ENCODE measurements at places on chromosomes 1 and 21.

GRCh38 chr1:150259217-150259616, 1.6 kb downstream of the CA14 start:
- DNase-seq: no peak

- DNase-seq: no peak
Measured at GRCh38 chr1:204983136-204983535, 59.9 kb upstream of the CNTN2 start.

- peak; percentile 49 for DNase-seq
Measured at GRCh38 chr1:205751036-205751651, 1.2 kb upstream of the NUCKS1 start.

GRCh38 chr1:11925938-11926292, 312 bp downstream of the KIAA2013 start:
- DNase-seq: no peak

DNA sequence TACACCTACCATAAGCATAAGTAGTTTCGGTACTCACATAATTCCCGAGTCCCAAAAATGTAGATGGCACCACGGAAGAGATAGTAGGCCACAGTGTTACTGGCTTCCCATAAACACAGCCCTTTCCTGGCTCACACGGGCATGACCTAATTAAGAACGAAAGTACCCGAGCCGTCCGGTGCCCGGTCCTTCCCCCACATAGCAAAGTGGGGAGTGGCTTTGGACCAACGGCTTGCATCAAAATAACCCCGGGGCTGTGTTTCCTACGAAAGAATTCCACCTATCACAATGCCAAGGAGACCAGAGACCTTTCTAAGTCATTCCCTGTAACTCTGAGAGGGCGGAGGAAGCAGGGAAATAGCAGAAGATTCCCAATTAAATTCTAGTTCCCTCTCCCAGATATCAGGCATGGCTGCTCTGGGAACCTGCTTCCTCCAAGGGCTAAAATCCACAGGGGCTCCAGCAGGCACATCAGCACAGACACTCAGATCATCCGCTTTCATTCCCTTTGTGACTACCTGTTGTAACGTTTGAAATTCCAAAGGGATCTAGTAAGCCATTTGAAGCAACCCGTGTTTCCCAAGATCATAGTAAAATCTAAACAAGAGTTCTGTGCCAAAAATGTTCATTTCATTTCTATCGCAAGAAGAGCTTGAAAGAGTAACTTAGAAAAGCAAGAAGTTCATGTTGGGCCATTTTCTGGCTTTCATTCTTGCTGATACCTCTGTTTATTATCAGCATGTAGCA, at the start of gene TMPRSS3:
Gene TMPRSS3 (minus strand): TSS at position 148 of the 747 bp plus-strand sequence. CDS start 635 bp downstream, outside the sequence.
- no peak for DNase-seq

GRCh38 chr1:165577707-165578106, 33.9 kb downstream of the LRRC52 start:
- DNase-seq: no peak

DNA sequence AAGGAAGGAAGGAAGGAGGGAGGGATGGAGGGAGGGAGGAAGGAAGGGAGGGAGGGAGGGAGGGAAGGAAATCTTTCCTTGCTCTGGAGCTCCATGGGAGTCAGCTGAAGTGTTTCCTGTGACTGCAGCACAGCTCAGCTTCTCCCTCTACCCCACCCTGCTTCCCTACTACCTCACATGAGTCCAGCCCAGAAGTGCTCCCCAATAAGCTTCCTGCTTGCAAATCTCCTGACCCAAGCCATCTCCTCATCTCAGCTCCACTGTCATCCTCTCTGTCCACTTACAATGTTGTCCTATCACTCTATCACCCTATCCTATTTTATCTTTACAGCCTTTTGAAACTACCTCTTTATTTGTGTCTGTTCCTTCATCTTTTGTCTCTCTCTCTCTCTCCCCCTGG, 52.9 kb upstream of the SSBP3 start:
- no peak for DNase-seq

- DNase-seq: no peak
Measured at GRCh38 chr21:33080376-33080775, 10.4 kb downstream of the OLIG1 start.

DNA sequence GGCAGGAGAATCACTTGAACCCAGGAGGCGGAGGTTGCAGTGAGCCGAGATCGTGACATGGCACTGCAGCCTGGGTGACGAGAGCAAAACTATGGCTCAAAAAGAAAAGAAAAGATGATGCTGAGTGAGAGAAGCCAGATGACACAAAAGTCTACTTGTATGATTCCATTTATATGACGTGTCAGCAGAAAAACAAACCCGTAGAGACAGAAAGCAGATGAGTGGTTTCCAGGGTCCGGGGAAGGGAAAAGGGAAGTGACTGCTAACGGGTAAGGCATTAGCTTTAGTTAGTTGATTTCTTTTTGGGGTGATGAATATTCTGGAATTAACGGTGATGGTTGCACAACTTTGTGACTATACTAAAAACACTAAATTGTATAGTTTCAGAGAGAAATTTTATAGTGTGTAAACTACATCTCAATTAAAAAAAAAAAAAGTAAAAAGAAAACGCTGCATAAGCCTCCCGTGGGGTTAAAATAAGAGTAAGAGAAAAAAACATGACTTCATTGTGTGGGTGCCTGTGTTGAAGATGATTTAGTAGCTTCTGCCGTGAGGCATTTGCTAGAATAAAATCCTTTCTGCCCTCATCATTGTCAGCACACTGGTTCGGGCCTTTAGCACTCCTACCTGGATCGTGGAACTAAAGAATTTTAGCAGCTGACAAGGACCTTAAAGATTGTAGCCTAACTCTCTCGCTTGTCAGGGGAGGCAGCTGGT, 24.7 kb upstream of the ATP5PO start:
- DNase-seq: peak; percentile 54

DNA sequence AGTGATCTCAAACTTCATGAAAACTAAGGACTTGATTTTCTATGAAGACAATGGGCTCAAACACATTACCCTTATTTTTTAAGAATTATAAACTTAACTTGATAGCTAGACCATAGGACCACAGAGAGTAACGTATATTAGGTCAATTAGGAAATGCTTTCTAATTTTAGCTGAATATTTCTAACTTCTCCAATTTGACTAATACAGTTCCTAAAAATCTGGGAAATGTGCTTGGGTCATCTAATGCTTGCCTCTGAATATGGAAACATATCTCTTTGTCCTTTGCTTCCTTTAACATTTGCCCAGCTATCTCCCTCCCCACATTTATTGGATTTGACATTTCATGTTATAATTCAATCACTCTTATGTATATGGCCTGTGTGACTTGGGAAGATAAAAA, 141.4 kb downstream of the LHX8 start:
- no peak for DNase-seq

GRCh38 chr1:150789396-150789795, 18.7 kb downstream of the CTSK start:
- no peak for DNase-seq

- peak; percentile 69 for DNase-seq
Measured at GRCh38 chr1:225882694-225883615, 775 bp upstream of the TMEM63A start.

GRCh38 chr1:184696403-184696802, 58.3 kb downstream of the EDEM3 start:
- DNase-seq: no peak

GRCh38 chr1:66767626-66768025, 15.4 kb downstream of the DYNLT5 start:
- no peak for DNase-seq

- DNase-seq: peak; percentile 64
Measured at GRCh38 chr1:209076688-209077087, 506.8 kb upstream of the CAMK1G start.

DNA sequence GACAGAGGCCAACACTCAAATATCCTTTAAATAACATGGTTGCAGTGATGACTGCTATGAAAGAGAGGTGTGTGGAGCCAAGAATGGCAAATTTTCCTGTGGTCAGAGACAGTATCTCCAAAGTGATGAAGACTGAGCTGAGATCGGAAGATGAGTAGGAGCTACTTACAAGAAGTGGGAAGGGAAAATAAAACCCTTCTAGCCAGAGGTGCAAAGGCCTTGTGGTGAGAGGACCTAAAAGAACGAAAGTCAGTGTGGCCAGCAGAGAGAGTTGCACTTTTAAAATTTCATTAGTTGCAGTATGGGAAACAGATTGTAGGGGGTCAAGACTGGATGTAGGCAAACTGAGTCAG, 17.8 kb downstream of the SLAMF7 start:
- no peak for DNase-seq

GRCh38 chr1:158149577-158150269, 31.0 kb upstream of the CD1D start:
- peak; percentile 98 for DNase-seq

- no peak for DNase-seq
Measured at GRCh38 chr1:212260557-212261355, 24.5 kb upstream of the PPP2R5A start.

DNA sequence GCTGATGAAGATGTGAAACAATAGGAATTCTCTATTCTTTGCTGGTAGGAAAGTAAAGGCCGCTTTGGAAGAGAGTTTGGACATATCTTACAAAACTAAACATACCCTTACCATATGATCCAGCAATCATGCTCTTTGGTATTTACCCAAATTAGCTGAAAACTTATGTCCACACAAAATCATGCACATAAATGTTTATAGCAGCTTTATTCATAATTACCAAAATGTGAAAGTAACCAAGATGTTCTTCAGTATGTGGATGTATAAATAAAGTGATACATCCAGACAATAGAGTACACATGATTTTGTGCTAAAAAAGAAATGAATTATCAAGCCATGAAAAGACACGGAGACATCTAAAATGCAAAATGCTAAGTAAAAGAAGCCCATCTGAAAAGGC, 98.7 kb upstream of the SLC35F3 start:
- no peak for DNase-seq

GRCh38 chr1:190169311-190170067, 308.2 kb downstream of the BRINP3 start:
- peak; percentile 72 for DNase-seq

DNA sequence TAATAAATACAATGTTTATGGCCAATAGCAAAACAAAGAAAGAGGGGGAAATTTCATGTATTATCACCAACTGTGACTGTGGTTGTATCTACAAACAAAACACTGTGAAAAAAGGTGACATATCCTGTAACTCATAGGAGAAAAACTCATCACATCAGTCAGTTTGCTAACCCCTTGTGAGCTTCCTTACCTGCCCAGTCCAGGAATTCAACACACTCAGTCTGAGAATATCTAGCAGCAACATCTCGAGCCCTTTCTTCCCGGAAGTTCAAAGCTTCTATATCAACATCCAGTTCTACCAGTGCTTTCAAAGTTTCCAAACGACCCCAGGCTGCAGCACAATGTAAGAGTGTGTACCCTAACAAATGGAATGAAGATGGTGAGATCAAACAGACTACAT, 11.5 kb downstream of the TEX50 start:
- DNase-seq: no peak

- DNase-seq: no peak
Measured at GRCh38 chr1:235566084-235566483, 61.8 kb upstream of the B3GALNT2 start.

DNA sequence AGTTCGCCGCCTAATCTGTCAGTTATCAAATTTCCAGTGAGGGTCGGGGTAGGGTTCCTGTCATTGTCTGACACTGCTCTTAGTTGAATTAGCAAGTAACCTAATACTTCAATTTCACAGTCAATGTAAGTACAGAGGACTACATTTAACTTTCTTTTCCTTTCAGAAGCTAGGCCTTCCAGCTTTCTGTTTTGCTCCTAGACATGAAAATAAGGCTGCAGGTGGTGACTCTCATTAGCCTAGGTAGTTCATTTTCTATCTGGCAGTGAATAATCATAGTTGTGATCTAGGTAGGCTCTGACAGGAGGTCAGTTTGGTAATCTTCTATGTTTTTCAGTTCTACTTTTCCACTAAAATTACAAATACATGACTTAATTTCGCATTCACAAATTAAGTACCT, 783.1 kb downstream of the MRPL39 start:
- DNase-seq: no peak

- no peak for DNase-seq
Measured at GRCh38 chr1:99771513-99771918, 5.1 kb upstream of the FRRS1 start.

- peak; percentile 81 for DNase-seq
Measured at GRCh38 chr21:37370152-37371040, 3.8 kb downstream of the DYRK1A start.

GRCh38 chr1:230152999-230153398, 86.0 kb downstream of the GALNT2 start:
- no peak for DNase-seq

GRCh38 chr1:17674726-17675500, 80.2 kb upstream of the ACTL8 start:
- peak; percentile 27 for DNase-seq

DNA sequence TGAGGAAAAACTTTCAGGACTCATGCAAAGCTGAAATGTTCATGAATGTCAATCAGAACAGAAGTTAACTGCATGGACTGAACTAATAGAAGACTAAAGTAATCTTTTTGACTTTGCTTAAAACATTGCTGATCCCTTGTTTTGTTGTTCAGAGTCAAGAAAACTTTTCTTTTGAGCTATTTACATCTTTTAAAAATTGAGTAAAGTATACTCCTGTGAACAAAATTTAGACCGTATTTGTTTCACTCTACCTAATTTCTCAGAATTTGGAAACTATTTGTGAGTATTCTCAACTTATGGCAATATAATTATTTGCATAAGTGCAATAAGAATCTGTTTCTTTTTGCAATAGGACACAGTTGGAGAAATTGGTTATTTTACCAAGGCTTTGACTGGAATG, 41.1 kb downstream of the INPP5B start:
- no peak for DNase-seq

GRCh38 chr1:151593730-151594129, 18.1 kb upstream of the SNX27 start:
- DNase-seq: no peak

GRCh38 chr1:37890378-37891014, 31.1 kb upstream of the MTF1 start:
- peak; percentile 72 for DNase-seq
